GM23248 (cell line): ENCODE measurements at places on chromosomes 7 and 10. TPM values are rescaled to one million over a fixed set of nuclear protein-coding genes. Genes with fewer than 3 reads are reported as not detected.

The ASB13 gene
- 5.6 and 8.9 TPM in 2 replicates for total RNA-seq

The ASB10 gene
- not detected in 2 replicates for total RNA-seq

The EBF3 gene
- 0.25 and 0.43 TPM in 2 replicates for total RNA-seq

The NUP42 gene
- total RNA-seq = 34.2 and 61.3 TPM in 2 replicates

The GRID2IP gene
- total RNA-seq = not detected in 2 replicates

The ZNF680 gene
- total RNA-seq = 6.6 and 8.7 TPM in 2 replicates
